ENCODE measurements at places on chromosomes 11 and 22. TPM values are rescaled to one million over a fixed set of nuclear protein-coding genes. Genes with fewer than 3 reads are reported as not detected.

RPL27A gene
- polyA plus RNA-seq: 1,922 TPM

RAB38 gene
- polyA plus RNA-seq: 29.4 TPM

F2 gene
- polyA plus RNA-seq: not detected

IFTAP gene
- polyA plus RNA-seq: 0.63 TPM

DHCR7 gene
- 49.0 TPM for polyA plus RNA-seq

- peak overlapping the region; percentile 90 for H3K4me3 ChIP-seq
- H3K27ac ChIP-seq: peak overlapping the region; percentile 62
- no peaks in the 10 kb centered on the region for H3K36me3 ChIP-seq
- DNase-seq: no peak
These were observed 773 bp downstream of the HRAS start for GRCh38 chr11:534396-535209.

GRCh38 chr22:32897400-32897799 lies 95.9 kb downstream of the TIMP3 start:
- no peaks in the 10 kb centered on the region for H3K27me3 ChIP-seq
- H3K4me1 ChIP-seq: no peaks in the 10 kb centered on the region
- H3K27ac ChIP-seq: no peak overlapping the region
- no peaks in the 10 kb centered on the region for H3K36me3 ChIP-seq

GRCh38 chr11:132780046-132780445 lies 752.3 kb downstream of the OPCML start:
- H3K36me3 ChIP-seq: no peaks in the 10 kb centered on the region
- H3K27ac ChIP-seq: no peak overlapping the region
- no peak for DNase-seq
- no peak overlapping the region for H3K4me3 ChIP-seq
- no peaks in the 10 kb centered on the region for H3K27me3 ChIP-seq

DNA sequence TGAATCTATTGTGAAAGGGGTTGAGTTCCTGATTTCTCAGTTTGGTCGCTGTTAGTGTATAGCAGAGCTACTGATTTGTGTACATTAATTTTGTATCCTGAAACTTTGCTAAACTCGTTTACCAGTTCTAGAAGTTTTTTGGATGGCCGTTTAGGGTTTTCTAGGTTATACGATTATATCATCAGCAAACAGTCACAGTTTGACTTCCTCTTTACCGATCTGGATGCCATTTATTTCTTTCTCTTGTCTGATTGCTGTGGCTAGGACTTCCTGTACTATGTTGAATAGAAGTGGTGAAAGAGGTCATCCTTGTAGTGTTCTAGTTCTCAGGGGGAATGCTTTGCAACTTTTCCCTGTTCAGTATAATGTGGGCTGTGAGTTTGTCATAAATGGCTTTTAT lies 24.6 kb upstream of the OOSP4B start:
- H3K4me3 ChIP-seq: no peak overlapping the region
- H3K4me1 ChIP-seq: no peaks in the 10 kb centered on the region
- no peaks in the 10 kb centered on the region for H3K36me3 ChIP-seq
- DNase-seq: no peak
- no peaks in the 10 kb centered on the region for H3K27me3 ChIP-seq

- no peak overlapping the region for H3K4me3 ChIP-seq
- no peaks in the 10 kb centered on the region for H3K27me3 ChIP-seq
- H3K4me1 ChIP-seq: peaks cover 11% of the 10 kb centered on the region
- no peak overlapping the region for H3K27ac ChIP-seq
- no peak for DNase-seq
These were observed 5.5 kb downstream of the ZC3H12C start for GRCh38 chr11:110098645-110099044.

DNA sequence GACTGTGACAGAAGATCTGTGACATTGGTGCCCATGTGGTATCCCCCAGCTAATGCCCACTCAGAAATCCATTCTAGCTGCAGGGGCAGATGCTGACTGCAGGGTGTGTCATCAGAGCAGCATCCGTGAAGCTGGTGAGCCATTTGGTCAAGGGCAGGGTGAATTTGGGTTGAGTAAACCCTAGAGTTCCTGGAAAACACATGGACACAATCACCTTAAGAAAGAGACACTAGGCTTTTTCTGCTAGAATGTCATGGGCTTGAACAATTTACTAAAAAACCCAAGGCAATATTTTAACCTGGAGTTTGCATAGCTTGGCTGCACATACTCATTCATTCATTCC lies 100.0 kb downstream of the ADAMTS15 start:
- no peaks in the 10 kb centered on the region for H3K4me1 ChIP-seq
- no peaks in the 10 kb centered on the region for H3K36me3 ChIP-seq
- DNase-seq: no peak
- H3K4me3 ChIP-seq: no peak overlapping the region
- no peaks in the 10 kb centered on the region for H3K27me3 ChIP-seq

GRCh38 chr11:70873736-70874412 lies 378.5 kb downstream of the SHANK2 start:
- DNase-seq: no peak
- no peaks in the 10 kb centered on the region for H3K27me3 ChIP-seq
- H3K36me3 ChIP-seq: no peaks in the 10 kb centered on the region
- no peak overlapping the region for H3K4me3 ChIP-seq
- H3K4me1 ChIP-seq: no peaks in the 10 kb centered on the region

DNA sequence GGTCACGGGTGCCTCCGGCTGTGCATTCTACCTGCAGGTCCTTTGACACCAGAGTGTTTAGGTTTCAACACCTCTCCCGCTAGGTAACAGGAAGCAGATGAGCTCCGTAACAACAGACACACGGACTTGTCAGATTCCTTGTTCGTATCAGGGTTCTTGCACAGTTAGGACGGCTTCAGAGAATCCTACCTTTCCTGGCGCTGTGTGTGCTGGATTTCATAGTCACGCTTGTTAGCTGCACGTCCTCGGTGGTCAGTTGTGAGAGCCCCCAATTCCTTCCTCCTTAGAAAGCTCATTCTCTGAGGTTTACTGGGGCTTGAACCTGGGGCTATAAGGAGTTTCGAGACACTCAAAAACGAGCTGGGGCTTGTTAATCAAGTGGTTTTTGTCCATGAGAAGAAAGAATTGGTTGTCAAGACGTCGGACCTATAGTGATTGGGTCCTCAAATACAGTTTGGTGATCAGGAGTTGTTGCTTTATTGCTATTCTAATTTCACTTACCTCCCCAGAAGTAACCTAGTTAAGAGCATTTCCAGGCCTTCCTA lies 664 bp downstream of the DDB2 start:
- peak; percentile 32 for DNase-seq
- no peaks in the 10 kb centered on the region for H3K36me3 ChIP-seq
- peak overlapping the region; percentile 92 for H3K4me3 ChIP-seq
- peak overlapping the region; percentile 99 for H3K27ac ChIP-seq
